Thoracic aorta (tissue), 2 donors: ENCODE measurements at places on chromosomes 6 and 20.

DNA sequence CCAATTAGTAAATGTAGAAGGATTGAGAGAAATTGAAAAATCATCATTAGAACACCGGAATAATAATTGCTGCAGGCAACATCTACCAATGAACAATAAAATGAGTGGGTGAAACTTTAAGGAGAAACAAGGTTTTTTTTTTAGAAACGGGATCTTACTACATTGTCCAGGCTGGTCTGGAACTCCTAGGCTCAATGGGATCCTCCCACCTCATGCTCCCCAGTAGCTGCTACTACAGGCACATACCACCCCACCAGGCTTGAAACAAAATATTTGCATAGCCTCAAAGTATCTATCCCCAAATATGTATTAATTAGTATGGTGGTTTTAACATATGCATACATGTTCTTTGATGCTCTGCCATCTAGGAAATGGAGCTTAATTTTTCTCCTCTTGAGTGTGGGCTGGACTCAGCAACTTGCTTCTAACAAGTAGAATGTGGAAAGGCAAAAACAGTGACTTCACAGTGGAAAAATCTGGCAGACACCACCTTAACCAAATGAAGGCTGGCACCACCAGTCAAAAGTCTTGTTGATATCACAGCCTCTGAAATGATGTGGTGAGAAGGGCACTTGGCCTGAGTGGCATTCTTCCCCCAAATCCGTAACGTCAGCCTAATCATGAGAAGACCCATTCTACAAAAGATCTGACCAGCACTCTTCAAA, 12.1 kb downstream of the NRSN2 start:
- peaks cover 6% of the 10 kb centered on the region for H3K4me1 ChIP-seq
- no peaks in the 10 kb centered on the region for H3K36me3 ChIP-seq
- no peak overlapping the region for H3K4me3 ChIP-seq
- DNase-seq = no peak
- H3K27ac ChIP-seq = no peak overlapping the region
- no peaks in the 10 kb centered on the region for H3K27me3 ChIP-seq

DNA sequence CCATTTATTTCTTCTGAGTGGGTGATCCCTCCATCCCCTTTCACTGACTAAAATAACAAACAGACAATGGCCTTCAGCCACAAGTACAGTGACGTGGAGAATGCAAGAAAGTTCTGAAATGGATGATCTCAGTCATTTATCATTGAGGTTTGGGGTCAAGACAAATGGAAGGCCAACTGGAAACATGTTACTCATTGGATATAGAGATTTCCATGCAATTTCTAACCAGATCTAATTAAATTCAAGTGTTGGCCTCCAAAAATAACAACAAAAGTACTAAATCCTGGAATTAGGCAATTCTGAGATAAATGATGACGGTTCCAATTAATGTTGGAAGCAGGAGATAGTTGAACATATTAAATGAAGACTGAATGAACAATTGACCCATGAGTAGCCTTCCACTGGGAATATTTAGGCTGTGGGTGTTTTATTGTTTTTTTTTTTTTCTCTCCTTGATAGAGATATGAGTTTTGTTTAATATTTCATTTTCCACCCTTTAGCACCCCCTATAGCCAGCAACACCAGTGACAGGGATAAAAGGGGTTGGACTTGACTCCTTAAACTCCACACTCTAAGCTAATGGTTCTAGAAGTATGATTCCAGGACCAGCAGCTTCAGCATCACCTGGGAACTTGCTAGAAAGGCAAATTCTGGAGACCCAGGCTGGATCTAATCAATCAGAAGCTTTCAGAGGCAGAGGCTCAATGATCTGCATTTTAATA, 112.8 kb downstream of the BCAS1 start:
- H3K27ac ChIP-seq = no peak overlapping the region
- no peak for DNase-seq
- no peaks in the 10 kb centered on the region for H3K4me1 ChIP-seq
- H3K36me3 ChIP-seq = no peaks in the 10 kb centered on the region

DNA sequence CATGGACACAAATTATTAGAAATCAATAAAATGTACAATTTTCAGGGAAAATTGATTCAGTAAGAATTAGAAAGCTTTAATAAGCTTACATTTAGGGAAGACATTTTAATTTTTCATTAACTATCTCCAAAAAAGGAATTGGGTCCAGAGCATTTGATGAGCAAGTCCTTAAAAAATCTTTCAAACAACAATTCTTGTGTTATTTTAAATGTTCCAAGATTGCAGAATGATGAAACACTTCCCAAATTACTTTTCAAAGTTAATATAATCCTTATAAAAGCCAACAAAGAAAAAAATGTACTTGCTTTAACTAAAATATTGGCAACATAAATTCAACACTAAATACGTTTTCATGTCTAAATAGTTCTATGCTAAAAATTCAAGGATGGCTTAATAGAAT, 102.0 kb downstream of the ADAT2 start:
- DNase-seq = no peak
- H3K4me3 ChIP-seq = no peak overlapping the region
- H3K27ac ChIP-seq = no peak overlapping the region
- H3K4me1 ChIP-seq = no peaks in the 10 kb centered on the region
- no peaks in the 10 kb centered on the region for H3K36me3 ChIP-seq

GRCh38 chr6:72580281-72580940, 41.5 kb upstream of the KCNQ5 start:
- H3K36me3 ChIP-seq = no peaks in the 10 kb centered on the region

- DNase-seq = no peak
- H3K4me3 ChIP-seq = peak overlapping the region; percentile 69
- peaks cover 24% of the 10 kb centered on the region for H3K4me1 ChIP-seq
- H3K27me3 ChIP-seq = no peaks in the 10 kb centered on the region
- H3K27ac ChIP-seq = no peak overlapping the region
Measured at GRCh38 chr6:33427585-33428223, 7.8 kb downstream of the SYNGAP1 start.

GRCh38 chr6:56096541-56096940, 150.8 kb downstream of the COL21A1 start:
- peaks cover 12% of the 10 kb centered on the region for H3K4me1 ChIP-seq
- H3K4me3 ChIP-seq = no peak overlapping the region
- peaks cover 11% of the 10 kb centered on the region for H3K36me3 ChIP-seq

DNA sequence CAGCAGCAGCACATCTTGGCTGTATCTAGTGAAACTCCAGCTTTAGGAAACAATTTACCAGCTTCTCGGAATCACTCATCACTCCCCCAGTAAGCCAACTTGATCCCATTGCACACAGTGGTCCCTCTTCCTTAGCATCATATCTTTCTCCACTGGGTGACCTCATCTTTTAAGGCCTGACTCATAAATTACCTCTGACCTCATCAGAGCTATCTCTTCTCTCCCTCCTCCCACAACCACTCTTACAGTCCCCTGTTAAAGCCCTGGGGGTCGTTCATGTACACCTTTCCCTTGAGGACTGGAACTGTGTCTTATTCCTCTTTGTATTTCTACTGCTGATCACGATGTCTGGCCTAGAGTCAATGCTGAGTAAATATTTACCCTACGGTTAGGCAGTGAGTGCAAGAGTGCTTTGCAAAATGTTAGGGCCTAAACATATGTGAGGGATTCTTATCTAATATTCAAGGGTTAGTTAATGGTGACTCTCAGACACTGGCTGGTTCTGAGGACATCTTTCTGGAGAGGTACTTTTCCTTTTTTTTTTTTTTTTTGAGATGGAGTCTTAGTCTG, 187.2 kb downstream of the LRFN2 start:
- H3K36me3 ChIP-seq = no peaks in the 10 kb centered on the region
- H3K4me3 ChIP-seq = no peak overlapping the region
- no peaks in the 10 kb centered on the region for H3K27me3 ChIP-seq
- DNase-seq = no peak
- H3K27ac ChIP-seq = no peak overlapping the region

GRCh38 chr6:71091956-71092355, 135.1 kb upstream of the B3GAT2 start:
- H3K4me3 ChIP-seq = no peak overlapping the region
- H3K27ac ChIP-seq = no peak overlapping the region
- no peak for DNase-seq

DNA sequence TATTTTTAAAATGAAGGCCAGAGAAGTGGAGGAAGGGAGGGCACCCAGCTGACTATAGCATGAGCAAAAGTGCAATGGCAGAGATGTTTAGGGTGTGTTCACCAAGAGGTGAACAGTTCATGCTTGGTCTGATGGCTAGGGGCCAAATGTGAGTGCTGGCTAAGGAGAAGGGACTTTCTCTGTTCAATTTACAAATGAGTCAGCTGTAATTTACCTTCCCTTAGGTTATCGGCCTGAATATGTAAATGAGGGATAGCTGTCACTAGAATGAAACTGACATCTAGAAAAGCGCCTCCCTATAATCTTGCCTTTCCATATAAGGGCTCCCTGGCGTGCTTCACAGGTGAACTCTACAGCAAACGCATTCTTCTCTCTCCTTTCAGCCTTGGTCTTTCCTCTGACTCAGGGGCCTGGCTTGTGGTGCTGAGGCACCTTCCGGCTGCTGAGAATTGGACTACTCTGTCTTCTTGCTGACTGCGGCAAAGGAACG, 114.7 kb upstream of the BACH2 start:
- no peak overlapping the region for H3K27ac ChIP-seq
- peaks cover 6% of the 10 kb centered on the region for H3K4me1 ChIP-seq
- H3K36me3 ChIP-seq = no peaks in the 10 kb centered on the region
- H3K4me3 ChIP-seq = no peak overlapping the region
- DNase-seq = no peak

- H3K36me3 ChIP-seq = no peaks in the 10 kb centered on the region
- no peak overlapping the region for H3K27ac ChIP-seq
- no peaks in the 10 kb centered on the region for H3K4me1 ChIP-seq
- H3K4me3 ChIP-seq = no peak overlapping the region
Measured at GRCh38 chr6:153960281-153960680, 78.8 kb upstream of the OPRM1 start.

GRCh38 chr6:113671421-113671820, 185.7 kb upstream of the MARCKS start:
- no peaks in the 10 kb centered on the region for H3K36me3 ChIP-seq
- no peak overlapping the region for H3K27ac ChIP-seq
- DNase-seq = no peak
- H3K4me3 ChIP-seq = no peak overlapping the region

DNA sequence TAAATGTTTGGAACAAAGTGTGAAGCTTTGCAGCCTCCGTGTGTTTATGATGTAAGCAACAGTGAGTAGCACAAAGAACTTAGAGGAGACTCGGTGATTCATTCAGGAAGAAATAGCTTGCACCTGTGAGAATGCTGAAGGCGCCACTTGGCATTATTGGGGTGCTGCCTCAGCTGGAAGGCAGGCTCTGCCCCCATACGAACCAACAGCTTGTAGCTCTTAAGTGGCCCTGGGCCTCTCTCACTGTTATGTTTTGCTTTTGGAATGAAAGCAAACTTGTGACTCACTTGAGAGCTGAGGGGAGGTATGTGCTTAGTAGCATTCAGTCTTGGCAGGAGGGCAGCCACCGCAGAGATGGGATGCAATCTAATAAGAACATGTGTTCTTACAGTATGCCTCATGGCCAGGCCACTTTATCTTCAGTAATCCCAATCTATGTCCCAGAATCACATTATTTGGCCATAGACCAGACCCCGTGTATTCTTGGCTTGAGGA, 310.7 kb downstream of the EYA4 start:
- H3K27ac ChIP-seq = no peak overlapping the region
- H3K36me3 ChIP-seq = no peaks in the 10 kb centered on the region
- peaks cover 27% of the 10 kb centered on the region for H3K4me1 ChIP-seq
- no peaks in the 10 kb centered on the region for H3K27me3 ChIP-seq
- DNase-seq = no peak

- no peak overlapping the region for H3K4me3 ChIP-seq
- peaks cover 5% of the 10 kb centered on the region for H3K4me1 ChIP-seq
- H3K27me3 ChIP-seq = peaks cover 9% of the 10 kb centered on the region
- DNase-seq = no peak
- no peaks in the 10 kb centered on the region for H3K36me3 ChIP-seq
Measured at GRCh38 chr20:46205349-46205748, 87.2 kb downstream of the CD40 start.

DNA sequence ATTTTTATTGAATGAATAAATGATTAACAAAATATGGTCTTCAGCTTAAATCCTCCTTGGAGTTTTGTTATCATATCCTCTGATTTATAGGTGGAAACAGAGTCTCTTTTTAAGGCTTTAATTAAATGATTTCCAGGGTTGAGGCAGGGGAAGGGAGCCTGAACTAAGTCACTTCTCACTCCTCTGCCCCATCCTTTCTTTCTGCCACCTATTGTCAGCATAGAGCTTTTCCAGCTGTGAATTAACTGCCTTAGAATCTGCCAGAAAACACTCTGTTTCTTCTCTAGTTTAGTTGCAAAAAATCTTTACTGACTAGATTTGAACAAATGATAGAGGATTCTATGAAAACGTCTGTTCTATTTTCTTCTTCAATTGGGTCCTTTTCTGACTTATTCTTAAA, 9.8 kb downstream of the OGFRL1 start:
- peaks cover 7% of the 10 kb centered on the region for H3K4me1 ChIP-seq
- H3K27me3 ChIP-seq = no peaks in the 10 kb centered on the region
- H3K36me3 ChIP-seq = no peaks in the 10 kb centered on the region

DNA sequence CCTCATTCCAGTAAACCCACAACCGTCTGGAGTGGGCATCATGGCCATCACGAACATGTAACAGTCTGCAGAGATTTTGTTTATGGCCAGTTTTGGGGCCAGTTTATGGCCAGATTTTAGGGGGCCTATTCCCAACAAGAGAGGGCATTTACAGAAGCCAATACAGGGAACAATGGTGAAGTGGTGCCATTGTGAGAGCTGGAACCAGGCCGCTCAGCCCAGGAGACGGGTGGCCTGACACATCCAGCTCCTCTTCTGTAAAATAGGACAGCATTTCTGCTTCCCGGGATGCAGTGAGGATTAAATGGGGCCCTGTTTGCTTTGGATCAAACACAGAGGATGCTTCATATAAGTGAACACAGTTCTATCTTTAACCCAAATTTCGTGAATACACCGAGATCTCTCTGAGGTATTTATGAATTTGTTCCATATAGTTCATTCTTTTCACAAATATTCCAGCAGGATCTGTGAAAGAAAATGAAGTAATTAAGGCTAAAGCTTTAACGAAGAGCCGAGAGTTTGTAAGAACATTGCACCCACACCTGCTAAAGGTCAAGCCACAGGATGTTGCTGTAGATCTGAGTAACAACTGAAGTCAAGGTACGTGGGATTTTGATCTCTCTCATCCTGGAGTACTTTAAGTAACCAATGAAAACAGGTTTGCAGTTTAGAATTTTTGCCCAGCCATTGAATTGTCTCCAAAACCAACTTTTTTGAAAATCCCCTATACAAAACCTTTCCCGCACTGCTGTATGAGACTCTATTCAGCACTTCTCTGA, 14.5 kb upstream of the SIRPG start:
- H3K36me3 ChIP-seq = no peaks in the 10 kb centered on the region
- H3K4me3 ChIP-seq = no peak overlapping the region
- H3K4me1 ChIP-seq = no peaks in the 10 kb centered on the region
- H3K27me3 ChIP-seq = no peaks in the 10 kb centered on the region
